ENCODE measurements at places on chromosomes 7 and 10. TPM values are rescaled to one million over a fixed set of nuclear protein-coding genes. Genes with fewer than 3 reads are reported as not detected.

DNA sequence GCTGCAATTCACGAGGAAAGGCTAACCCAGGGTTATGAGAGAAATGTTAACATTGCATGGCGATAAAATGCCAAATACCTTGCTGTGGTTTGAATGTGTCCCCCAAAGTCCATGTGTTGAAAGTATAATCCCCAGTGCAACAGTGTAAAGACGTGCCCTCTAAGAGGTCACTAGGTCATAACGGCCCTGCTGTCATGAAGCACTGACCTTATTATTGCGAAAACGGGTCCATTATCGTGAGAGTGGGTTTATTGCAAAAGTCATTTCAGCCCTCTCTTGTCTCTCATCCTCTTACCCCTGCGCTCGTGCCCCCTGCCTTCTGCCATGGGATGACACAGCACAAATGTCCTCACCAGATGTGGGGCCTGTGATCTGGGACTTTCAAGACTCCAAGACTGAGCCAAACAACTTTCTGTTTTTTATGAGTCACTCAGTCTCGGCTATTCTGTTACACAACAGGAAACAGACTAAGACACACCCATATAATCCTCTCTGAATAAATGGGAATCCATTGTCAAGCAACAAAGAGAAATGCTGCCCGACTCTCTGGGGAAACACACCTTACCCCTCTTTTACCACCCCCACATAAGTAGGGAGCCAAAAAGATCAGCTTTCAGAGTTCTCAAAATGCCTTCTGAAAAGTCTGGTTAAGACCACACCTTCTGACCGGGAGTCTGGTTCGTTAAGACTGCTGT, 73.1 kb upstream of the UCN3 start:
- no peak for DNase-seq

The DLX5 gene
- total RNA-seq: not detected

DNA sequence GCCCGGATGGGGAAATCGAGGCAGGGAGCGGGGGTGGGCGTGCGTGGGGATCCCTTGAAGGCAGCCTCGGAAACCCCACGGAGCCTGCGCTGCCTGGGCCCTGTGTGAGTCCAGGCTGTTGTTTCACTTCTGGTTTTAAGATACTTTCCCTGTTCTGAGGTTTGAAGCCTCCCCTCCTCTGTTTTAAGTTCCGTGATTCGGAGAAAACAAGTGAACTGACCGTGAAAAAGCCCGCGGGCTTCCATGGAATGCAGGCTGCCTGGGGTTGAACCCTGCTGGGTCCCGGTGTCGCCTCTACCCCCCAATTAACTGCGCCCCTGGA, 401 bp downstream of the LRRC27 start:
- no peak for DNase-seq

GRCh38 chr7:100080907-100081534, 502 bp downstream of the ZNF3 start:
- DNase-seq: no peak

Data from naive thymus-derived CD8-positive, alpha-beta T cell (primary cell).